ENCODE measurements at places on chromosomes 7 and 10.

GRCh38 chr10:20089879-20090278, 273.6 kb downstream of the PLXDC2 start:
- DNase-seq: no peak

DNA sequence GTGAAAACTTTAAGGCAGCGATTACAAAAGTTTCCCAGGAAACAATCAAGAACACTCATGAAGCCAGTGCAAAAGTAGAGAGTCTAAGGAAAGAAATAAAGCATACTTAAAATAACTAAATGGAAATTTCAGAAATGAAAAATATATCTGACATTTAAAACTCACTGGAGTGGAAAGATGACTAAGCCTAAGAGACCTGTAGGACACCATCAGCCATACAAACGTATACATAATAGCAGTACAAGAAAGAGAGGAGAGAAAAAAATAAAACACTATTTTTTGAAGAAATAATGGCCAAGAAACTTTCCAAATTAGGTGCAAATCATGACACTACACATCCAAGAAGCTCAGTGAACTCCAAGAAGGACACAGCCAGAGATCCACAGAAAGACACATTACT, 5.4 kb upstream of the AKR1D1 start:
- no peak for DNase-seq

DNA sequence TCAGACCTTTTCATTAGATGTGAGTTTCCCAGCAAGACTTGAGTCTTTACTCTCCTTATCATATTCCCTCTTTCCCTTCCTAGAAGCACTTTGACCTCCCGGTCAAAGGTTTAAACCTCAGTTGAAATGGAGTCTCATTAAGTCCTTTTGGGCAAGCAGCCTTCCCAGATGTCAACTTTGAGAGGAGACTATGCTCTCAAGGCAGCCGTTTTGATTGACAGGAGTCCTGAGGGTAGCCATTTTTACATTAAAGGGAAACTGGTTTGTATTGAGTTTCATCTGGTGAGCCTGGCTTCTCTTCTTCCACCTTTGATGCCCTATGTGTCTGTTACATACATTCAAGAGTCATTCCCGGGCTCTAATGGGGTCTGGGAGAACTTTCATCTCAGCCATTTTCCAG, 685.1 kb downstream of the LRMDA start:
- no peak for DNase-seq

GRCh38 chr10:110115784-110116520, 91.5 kb upstream of the MXI1 start:
- no peak for DNase-seq

GRCh38 chr10:26890956-26891355, 30.2 kb upstream of the ABI1 start:
- no peak for DNase-seq

DNA sequence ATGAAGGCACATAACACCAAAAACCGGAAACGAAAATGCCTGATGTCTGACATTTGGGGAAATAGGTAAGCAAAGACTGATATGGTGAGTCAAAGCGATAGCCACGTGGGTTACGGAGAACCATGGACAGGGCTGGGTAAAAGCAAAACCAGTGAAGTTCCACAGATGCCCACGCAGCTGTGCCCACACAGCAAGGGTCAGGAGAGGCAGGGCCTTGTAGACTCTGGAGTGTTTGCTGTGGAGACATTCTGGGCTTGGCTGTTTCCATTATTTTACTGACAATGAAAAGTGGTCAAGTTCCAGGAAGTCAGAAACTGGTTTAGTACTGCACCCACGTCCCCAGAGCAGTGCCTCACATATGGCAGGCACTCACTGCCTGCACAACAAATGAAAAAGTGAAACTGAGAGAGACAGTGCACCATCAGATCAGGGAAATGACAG, 148.7 kb downstream of the ZMYND11 start:
- DNase-seq: no peak

GRCh38 chr10:133557381-133557780, 8.0 kb downstream of the SYCE1 start:
- DNase-seq: no peak

DNA sequence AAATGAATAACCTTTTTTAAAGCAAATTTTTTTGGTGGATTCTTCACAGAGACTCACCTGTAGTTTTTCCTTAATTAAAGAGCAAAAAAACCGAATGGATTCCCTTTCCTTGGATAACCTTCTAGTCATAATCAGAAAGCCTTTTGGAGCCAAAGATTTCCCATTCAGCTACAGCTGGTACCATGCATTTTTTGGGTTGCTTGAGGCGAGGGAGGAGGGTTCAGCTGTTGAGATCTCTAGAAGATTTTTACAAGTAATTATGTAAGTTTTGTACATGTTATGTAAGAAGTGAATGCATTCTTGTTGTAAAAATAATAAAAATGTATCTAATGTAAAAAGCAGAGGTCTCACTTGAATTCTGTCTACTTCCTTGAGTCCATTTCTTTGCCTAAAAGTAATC, 463.2 kb downstream of the SORCS3 start:
- no peak for DNase-seq

GRCh38 chr10:116126239-116126638, 146.8 kb downstream of the GFRA1 start:
- DNase-seq: no peak

GRCh38 chr10:12499076-12499986, 150.0 kb downstream of the CAMK1D start:
- no peak for DNase-seq

DNA sequence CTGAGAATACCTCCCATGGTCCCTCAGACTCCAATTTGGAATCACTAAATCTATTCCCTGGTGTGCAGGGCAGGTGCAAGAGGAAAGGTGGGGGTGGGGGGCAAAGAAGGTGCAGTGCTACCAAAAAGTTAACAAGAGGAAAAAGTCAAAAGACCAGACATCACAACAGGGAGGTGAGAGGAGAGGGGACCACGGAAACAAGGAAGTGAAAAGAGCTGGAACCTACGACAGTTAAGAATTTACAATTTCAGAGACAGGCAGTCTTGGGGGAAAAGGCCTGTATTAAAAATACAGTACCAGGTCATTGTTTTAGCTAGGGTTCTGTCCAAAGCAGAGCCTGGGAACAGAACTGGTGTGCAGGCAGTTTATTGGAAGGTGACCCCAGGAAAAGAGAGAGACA, 14.6 kb downstream of the ITGB1 start:
- no peak for DNase-seq
